NCI-H2171 (cell line): ENCODE measurements at places on chromosomes 6 and 20.

- DNase-seq = no peak
These were observed 838 bp downstream of the TNFAIP3 start for GRCh38 chr6:137867685-137868509.

- no peak for DNase-seq
These were observed 10.9 kb downstream of the BANF2 start for GRCh38 chr20:17710379-17711266.

DNA sequence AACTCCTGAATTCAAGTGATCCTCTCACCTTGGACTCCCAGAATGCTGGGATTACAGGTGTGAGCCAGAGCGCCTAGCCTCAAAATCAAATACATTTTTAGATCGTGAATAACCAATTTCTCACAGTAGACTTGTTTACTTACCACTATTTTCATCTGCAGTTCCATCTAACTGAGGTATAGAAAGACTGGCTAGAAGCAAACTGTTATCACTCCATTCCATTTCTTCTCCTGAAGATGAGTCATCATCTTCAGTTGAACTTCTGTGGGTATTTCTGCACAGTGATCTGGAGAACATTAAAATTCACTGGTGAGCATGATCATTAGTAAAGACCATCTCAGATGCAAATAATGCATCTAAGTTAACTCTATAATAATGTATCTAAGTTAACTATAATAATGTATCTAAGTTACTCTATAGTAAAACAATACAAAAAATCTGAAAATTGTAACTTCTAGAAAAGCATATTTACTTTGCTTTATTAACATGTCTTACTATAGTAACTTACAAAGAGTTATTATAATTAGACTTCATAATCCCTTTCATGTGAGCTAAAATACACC, 105.4 kb downstream of the REV3L start:
- no peak for DNase-seq

DNA sequence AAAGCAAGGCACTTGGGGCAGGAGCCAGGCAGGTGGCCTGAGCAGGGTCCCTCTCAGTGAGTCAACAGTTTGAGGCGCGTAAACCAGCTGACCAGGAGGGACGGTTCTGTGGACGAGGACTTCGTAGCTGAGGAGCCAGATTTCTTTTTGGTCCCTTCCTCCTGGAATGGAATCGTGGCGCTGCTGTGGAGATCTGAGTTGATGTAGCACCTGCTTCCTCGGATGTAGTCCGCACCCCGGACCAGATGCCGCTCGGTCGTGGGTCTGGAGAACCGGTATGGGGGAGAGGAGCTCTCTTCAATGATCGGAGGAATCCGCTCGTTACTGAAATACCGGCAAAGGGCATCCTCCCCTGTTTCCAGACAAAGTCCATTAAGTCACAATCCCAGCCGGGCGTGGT, 49.7 kb upstream of the IPCEF1 start:
- no peak for DNase-seq

GRCh38 chr6:10433322-10433721, 18.4 kb upstream of the TFAP2A start:
- DNase-seq = no peak

DNA sequence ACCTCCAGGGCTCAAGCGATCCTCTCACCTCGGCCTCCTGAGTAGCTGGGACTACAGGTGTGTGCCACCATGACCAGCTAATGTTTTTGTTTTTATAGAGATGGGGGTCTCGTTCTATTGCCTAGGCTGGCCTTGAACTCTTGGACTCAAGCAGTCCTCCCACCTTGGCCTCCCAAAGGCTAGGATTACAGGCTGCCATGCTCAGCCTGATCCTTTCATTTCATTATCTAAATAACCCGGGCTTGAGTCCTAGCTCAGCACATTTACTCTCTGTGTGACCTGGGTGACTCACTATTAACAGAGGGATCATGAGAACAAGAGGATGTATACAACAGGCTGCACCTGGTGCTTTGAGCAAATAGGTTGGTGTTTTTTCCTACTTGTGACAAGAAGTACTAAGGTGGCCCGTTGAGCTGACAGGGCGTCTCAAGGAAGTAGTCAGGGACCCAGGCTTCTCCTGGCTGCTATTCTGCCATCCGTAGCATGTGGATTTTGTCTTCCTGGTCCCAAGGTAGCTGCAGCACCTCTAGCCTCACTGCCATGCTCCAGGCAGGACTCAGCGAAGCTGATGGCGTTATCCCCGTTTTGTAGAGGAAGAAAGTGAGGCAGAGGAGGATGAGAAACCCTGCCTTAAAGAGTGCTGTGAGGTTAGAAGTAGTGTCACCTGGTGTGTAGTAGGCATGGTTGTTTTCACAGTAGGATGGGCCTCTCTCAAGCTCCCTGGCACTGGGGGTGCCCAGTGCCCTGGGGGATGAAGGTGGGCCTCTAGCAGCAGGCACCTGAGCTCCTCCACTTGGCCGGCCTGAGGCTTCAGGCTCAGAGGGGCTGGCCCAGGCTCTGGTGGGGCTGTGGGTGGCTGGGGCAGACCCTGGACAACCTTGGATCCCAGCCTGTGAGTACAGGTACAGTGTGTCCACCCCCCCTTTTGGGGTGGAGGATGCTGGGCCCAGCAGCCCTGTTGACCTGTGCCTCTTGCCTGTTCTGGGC, 62.4 kb downstream of the ADNP start:
- DNase-seq = no peak

- no peak for DNase-seq
These were observed 108.6 kb downstream of the CDYL start for GRCh38 chr6:4884646-4885340.

GRCh38 chr6:66128243-66128642, 421.2 kb upstream of the EYS start:
- DNase-seq = no peak

GRCh38 chr20:12166053-12166717, 248.5 kb downstream of the BTBD3 start:
- no peak for DNase-seq

GRCh38 chr6:112197636-112198035, 56.7 kb downstream of the LAMA4 start:
- DNase-seq = no peak

- no peak for DNase-seq
These were observed 59.9 kb downstream of the ANKEF1 start for GRCh38 chr20:10094566-10095173.

DNA sequence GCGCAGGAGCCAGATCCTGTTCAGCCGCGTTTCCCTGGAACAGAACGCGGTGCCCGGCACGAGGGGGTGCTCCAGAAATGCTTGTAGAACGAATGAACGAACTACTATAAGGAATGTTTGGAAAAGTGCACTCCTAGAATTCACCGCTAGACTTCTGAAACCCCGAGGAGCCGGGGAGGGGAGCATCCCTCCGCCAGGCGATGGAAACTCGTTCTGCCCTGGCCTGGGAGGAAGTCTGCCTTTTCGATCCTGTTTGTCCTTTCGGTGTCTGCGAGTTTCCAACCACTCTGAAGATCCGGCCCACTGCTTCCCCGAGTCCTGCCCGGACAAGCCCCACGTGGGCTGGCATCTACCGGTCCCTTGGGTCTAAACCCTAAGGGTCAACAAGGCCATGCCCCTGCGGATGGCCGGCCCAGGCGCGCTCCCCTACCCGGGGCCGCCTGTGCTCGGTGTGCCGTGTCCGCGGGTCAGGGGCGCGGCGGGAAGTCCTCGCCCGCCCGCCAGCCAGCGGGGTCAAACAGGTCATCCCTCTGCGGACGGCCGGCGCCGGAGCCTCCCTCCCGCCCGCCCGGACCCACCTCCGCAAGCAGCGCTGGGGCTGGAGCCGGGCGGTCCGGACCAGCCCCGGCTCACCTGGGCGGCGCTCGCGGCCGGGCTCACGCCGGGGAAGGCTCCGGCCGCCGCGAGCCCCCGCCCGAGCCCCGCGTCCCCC, 526 bp downstream of the SULF2 start:
- DNase-seq = peak; percentile 46

- no peak for DNase-seq
These were observed 92.9 kb upstream of the TOX2 start for GRCh38 chr20:43821795-43822194.

GRCh38 chr6:25295651-25296050, 16.5 kb downstream of the CARMIL1 start:
- DNase-seq = no peak

DNA sequence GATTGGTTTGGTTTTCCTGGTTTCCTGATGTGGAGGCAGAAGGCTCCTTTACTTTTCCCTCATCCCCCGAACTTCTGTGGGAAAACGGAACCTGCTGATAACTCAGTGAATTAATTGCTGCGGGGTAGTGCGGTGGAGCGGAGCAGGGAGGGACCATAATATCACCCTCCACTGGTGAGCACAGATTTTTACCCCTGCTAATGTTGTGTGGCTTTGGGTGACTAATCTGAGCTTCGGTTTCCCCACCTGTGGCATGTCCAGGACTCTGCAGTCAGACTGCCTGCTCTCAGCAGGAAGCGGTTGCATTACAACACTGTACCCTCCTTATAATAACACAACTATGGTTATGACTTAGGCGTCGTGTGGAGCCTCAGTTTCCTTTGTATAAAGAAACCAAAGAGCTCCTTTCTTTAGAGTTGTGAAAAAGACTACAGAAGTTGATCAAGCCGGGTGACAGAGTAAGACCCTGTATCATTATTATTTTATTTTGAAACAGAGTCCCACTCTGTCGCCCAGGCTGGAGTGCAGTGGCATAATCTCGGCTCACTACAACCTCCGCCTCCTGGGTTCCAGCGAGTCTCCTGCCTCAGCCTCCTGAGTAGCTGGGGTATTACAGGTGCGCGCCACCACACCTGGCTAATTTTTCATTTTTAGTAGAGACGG, 2.2 kb upstream of the ID1 start:
- no peak for DNase-seq

- no peak for DNase-seq
These were observed 937.4 kb upstream of the GJE1 start for GRCh38 chr6:141195251-141195832.

GRCh38 chr6:114339706-114340105, 3.1 kb downstream of the HS3ST5 start:
- DNase-seq = no peak

GRCh38 chr6:97437087-97437486, 154.1 kb upstream of the MMS22L start:
- peak; percentile 5 for DNase-seq

GRCh38 chr6:49557177-49557576, 6.7 kb downstream of the C6orf141 start:
- no peak for DNase-seq

DNA sequence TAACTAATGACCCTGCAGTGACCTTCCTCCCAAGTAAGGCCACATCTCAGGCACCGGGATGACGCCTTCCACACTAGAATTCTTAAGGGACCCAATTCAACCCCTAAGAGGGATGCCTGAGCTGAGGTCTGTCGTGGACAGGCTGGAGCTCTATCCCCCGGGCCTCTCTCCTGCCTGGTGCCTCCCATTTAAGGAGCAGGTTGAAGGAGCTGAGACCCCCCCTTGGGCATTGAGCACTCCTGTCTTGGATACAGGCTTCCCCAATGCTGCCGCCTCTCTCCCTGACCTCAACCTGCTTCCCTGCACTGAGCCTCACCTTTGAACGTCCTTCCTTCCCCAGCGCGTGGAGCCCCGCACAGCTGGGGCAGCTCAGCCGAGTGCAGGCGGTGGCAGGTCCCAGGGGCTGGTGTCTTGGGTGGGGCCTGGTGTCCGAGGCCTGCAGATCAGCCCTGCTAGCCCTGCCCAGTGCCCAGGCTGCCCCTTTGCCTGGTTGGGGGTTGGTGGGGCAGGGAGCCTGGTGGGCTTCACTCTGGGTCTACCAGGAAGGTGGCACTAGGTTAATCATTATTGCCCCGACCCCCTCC, 19.9 kb upstream of the BHLHE23 start:
- DNase-seq = no peak

- no peak for DNase-seq
These were observed 155.2 kb downstream of the SCML4 start for GRCh38 chr6:107668743-107669474.

DNA sequence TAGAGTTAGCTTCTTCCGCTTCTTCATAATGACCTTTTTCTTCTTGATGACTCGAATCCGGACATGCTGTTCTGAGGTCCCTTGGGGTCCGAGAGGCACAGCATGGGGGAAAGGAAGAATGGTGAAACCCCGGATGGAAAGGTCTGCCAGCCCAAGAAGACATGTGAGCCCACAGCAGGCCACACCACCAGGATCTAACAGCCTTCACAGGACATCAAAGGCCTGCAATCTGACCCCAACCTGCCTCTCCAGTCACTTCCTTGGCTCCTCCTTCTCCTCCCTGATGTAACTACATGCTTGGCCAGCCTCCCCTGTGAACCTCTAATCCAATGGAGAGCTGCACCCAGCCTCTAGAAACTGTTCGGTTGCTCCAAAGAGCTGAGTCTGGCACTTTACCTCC, 1.6 kb downstream of the CPXM1 start:
- DNase-seq = no peak

DNA sequence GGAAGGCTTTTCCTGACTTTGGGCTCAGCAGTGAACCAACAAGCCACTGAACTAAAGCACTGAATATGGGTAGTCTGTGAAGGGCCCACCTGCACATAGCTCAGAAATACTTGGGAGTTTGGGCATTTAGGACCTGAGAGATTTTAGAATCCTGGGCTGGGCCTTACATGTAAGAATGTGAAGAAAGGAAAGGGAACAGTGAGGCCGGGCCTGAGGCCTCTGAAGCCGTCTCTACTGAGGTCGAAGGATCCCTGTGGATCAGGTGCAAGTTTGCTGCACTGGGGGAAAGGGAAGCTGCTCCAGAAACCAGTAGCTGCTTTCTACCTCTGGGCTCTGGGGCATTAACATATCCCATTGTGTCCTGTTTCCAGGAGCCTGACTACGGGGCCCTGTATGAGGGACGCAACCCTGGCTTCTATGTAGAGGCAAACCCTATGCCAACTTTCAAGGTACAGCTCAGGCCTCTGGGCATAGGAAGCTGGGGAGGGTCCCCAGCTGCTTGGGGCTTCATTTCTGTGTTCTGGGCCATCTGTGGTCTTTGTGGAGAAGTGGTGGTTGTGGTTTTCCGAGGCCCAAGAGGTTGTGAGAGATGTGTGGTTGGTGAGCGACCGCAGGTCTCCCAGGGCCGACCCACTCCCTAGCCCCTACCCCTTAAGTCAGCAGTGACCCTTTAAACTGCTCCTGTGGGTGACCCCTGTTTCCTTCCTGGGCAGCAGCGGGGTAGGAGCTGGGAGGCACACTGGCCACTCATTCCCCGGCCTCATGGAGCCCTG, 30.3 kb downstream of the PLCG1 start:
- DNase-seq = no peak

DNA sequence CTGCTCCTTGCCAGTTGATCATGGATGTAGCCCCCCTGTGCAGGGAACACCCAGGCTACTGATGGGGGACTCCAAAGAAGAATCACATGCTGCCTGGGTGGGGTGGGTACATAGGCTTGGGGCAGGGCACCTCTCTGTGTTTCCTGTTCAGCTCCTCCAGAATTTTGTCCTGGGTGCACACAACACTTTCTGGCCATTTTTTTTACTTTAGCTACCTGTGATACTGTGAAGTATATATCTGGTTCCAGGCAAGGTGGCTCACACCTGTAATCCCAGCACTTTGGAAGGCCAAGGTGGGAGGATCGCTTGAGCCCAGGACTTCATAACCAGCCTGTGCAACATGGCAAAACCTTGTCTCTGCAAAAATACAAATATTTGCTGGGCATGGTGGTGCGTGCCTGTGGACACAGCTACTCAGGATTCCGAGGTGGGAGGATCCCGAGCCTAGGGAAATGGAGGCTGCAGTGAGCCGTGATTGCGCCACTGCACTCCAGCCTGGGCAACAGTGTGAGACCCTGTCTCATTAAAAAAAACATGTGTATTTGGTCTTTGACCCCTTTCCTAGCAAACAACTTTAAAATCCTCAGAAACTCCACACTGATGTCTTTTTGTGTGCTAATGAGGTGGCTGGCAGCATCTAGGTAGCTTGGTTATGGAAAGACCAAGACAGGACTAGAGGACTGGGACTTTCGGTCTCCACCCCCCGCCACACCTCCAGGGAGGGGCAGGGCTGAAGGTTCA, 14.1 kb downstream of the SLC4A11 start:
- no peak for DNase-seq

GRCh38 chr20:40443753-40444152, 245.3 kb downstream of the MAFB start:
- no peak for DNase-seq
